Activated CD4-positive, alpha-beta T cell treated with anti-CD3 and anti-CD28 coated beads, Interleukin-10, Interleukin-2, amounts not matched to agents 100 ng/mL and 50 ng/mL, durations not matched to agents 16 hours and 8 hours (primary cell): ENCODE measurements at places on chromosomes 1 and 21.

- DNase-seq = peak; percentile 82
These were observed 17.2 kb downstream of the ATP1A1 start for GRCh38 chr1:116390195-116390594.

DNA sequence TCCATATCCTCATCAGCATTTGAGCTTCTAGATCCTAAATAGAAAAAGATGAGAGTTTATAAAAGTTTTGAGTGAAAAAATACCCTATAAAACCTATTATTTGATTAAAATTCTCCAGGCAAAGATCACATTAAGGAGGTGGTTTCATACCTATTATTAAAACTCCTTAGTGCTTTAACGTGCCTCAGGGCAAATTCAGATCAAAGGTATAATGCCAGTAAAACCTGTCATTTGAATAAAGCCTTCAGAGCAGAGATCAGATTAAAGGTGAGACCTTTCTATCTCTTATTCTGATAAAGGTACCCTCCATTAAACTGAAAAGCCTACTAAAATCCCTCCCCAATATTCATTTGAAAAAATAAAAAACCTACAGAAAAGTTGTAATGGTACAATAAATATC is 34.3 kb upstream of the TRIM33 start:
- DNase-seq = no peak

- no peak for DNase-seq
These were observed 45.2 kb upstream of the PSEN2 start for GRCh38 chr1:226825037-226825745.

GRCh38 chr1:106276871-106277270 is 779.6 kb upstream of the PRMT6 start:
- no peak for DNase-seq

DNA sequence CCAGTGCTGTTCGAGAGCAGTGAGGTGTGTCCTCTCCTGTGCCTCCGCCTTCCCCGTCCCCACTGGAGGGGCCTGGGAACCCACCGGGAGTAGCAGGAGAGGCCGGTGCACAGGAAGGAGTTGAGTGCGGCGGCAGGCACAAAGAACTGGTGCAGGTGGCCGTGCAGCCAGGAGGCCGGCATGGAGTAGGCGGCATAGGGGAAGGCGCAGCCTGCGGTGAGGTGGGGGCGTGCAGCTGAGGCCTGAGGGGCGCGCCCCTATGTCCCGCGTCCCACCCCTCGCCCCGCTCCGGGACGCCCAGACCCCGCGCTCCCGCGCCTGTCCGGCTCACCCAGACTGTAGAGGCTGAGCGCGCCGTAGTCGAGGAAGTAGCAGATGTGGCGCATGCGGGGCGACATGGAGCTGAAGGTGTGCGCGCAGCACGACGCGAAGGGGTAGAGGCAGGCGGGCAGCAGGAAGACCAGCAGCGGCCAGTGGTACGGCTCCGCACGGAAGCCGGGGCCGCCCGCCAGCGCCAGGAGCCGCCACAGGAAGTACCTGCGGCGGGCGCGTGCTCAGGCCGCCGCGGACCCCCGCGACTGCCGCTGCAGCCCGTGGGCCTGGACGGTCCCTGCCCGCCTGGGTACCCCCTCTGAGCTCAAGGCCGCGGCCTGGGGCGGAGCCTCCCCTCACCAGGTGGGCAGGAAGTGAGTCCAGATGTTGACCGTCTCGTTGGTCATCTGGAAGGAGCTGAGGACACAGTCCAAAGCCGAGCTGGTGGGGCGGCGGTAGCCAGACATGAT is 2.2 kb downstream of the PAQR6 start:
- DNase-seq = peak; percentile 50

- no peak for DNase-seq
These were observed 59.9 kb downstream of the WNT9A start for GRCh38 chr1:227887697-227888403.

GRCh38 chr21:44255511-44255981 is 6.2 kb downstream of the DNMT3L start:
- no peak for DNase-seq

GRCh38 chr1:5913078-5913845 is 79.0 kb downstream of the NPHP4 start:
- DNase-seq = no peak

DNA sequence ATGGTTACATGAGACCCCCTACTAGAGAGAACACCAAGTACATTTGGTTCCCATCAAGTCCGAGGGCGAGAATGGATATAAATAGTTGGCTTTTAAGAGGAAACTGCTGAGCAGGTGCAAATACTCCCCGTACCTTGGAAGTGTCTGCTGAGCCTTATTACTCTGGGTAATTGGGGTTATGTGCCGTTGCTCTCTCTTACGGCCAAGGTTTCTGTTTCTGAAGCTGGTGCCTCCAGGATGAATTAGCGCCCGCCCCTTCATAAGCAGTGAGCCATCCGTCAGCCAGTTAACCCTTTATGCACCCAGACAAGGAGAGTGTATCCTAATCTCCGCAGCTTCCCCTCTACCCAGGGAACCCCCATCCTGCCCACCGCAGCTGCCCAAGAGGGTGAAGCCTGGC is 90.4 kb upstream of the AJAP1 start:
- no peak for DNase-seq

- no peak for DNase-seq
These were observed 16.1 kb upstream of the SHCBP1L start for GRCh38 chr1:182968836-182969734.

- DNase-seq = peak; percentile 20
These were observed 950 bp upstream of the INKA2 start for GRCh38 chr1:111739925-111740765.

- DNase-seq = no peak
These were observed 510.1 kb upstream of the CXADR start for GRCh38 chr21:17002594-17003257.

DNA sequence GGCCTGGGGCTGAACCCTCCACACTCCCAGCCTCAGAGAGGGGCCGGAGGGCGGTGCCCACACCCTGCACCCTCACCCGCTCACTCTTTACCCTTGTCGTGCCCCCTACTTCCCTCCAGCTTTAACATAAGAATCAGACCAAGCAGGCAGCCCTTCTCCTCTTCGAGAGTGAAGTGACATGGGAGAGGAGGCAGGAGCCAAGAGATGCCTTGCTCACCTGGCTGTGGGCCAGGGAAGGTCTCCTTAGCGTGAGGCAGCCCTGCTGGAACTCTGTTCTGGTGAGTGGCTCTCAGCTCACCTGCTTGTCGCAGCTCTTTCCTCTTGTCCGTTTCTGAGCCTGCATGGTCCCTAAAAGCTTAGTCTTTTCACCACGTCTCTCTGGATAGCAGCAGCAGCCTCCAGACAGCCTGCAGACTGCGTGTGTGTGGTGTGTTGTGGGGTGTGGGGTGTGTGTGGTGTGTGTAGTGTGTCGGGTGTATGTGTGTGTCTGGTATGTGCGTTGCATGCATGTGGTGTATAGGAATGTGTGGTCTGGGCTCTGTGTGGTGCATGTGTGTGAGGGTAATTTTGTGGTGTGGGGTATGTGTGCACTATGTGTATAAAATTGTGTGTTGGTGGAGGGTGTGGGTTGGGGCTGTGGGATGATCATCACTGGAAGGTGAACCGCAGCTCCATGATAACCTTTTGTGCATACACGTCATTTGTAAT is 86.7 kb downstream of the CCDC185 start:
- DNase-seq = no peak

GRCh38 chr1:92563457-92564216 is 76.9 kb upstream of the GFI1 start:
- DNase-seq = no peak

DNA sequence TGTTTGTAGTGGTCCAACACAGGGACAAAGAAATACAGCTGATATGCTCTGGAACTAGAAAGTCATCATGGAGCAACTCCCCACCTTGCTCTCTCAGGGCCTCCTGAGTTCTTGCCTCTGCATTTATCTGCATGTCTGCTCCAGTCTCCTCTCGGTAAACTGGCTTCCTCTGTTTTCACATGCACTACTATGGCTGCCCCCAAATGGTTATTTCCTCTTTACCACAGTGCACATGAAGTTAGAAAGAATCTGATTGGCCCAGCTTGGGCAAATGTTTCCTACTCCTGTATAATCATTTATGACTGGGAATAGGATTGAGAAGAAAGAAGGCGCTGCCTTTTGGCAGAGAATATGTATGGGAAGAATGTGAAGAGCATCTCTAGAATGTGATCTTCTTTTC is 16.5 kb upstream of the PSMB2 start:
- DNase-seq = no peak

DNA sequence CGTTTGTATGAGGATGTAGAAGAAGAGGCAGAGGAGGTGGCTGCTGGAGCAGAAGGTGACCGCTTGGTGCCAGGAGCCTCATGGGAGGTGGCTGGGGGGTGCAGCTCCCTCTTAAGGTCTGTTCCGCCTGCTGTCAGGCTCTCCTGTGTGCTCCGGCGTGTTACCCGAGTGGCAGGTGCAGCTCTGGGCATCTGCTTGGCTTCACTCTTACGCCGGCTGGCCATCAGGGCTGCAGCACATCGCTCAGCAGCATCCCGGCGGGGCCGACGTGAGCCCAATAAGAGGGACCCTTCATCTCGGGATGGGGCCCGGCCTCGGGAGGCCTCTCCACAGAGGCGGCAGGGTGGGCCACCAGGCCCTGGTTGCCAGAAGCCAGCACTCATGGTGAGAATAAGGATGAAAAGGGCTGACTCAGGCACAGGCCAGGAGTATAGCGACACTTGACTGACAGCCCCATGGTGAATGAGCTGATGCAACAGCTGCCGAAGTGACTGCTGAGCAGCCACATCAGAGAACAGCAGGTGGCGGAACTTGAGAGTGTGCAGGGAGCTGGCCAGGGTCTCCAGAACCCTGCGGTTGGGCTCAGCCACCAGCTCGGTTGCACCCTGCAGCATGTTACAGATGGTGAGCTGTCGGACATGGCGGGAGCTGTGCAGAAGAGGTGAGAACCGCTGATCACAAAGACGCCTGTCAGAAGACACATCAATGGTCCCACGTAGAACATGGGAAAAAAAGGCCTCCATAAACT is 17.5 kb downstream of the LRRC41 start:
- peak; percentile 63 for DNase-seq

GRCh38 chr1:107594536-107594935 is 370.4 kb downstream of the VAV3 start:
- no peak for DNase-seq

- DNase-seq = no peak
These were observed 191.4 kb downstream of the ZBTB18 start for GRCh38 chr1:244242446-244242845.

- DNase-seq = no peak
These were observed 553 bp upstream of the STMN1 start for GRCh38 chr1:25906644-25907300.

DNA sequence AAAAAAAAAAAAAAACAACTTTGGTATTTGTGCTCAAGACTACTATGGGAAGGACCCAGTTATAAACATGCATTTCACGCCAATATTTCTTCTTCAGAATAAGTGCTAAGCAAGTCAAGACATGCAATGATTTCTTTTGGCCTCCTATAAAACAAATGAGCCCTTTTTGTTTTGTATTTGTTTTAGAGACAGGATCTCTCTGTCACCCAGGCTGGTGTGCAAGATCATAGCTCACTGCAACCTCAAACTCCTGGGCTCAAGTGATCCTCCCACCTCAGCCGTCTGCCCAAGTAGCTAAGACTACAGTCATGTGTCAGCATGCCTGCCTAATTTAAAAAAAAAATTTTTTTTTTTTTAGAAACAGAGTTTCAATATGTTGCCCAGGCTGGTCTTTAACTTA is 348.7 kb downstream of the PCP4 start:
- no peak for DNase-seq

DNA sequence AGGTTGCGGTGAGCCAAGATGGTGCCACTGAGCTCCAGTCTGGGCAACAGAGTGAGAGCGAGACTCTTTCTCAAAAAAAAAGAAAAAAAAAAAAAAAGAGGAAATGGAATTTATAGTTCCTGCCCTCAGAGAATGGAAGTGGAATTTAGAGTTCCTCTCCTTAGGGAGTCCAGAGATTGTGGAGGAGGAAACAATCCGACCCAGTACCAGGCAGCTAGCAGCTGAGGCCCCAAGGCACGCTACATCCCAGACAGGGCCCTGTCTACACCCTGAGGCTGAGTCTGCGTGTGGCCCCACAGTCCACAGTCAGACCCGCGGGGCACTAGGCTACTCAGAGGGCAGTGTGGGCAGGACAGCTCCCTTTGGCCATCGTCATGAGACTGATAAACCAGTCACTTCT is 1.9 kb upstream of the MFN2 start:
- DNase-seq = no peak

DNA sequence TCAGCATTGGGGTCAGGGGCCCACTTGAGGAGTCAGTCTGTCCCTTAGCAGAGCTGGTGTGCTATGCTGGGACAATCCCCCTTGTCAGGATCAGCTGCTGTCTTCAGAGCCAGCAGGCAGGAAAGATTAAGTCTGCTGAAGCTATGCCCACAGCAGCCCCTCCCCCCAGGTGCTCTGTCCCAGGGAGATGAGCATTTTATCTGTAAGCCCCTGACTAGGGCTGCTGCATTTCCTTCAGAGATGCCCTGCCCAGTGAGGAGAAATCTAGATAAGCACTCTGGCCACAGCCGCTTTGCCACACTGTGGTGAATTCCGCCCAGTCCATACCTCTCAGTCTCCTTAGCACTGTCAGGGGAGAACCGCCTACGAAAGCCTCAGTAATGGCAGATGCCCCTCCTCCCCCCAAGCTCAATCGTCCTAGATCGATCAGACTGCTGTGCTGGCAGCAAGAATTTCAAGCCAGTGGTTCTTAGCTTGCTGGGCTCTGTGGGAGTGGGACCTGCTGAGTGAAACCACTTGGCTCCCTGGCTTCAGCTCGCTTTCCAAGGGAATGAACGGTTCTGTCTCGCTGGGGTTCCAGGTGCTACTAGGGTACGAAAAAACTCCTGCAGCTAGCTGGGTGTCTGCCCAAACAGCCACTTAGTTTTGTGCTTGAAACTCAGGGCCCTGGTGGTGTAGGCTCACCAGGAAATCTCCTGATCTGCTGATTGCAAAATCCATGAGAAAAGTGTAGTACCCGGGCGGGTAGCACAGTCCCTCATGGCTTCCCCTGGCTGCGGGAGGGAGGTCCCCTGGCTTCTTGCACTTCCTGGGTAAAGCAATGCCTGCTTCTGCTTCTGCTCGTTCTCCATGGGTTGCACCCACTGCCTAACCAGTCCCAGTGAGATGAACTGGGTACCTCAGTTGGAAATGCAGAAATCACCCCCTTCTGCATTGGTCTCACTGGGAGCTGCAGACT is 25.1 kb upstream of the TP53BP2 start:
- DNase-seq = no peak

GRCh38 chr1:168407832-168408538 is 127.3 kb downstream of the TBX19 start:
- no peak for DNase-seq

- DNase-seq = peak; percentile 46
These were observed 769 bp downstream of the NTPCR start for GRCh38 chr1:232951180-232951579.

- DNase-seq = no peak
These were observed 6.4 kb downstream of the DYRK1A start for GRCh38 chr21:37372951-37373350.

- no peak for DNase-seq
These were observed 255.0 kb upstream of the SNX7 start for GRCh38 chr1:98406352-98407088.
